ENCODE measurements at places on chromosomes 16 and 17.

- no peak for DNase-seq
Observed at GRCh38 chr17:17728550-17729251, 47.4 kb downstream of the RAI1 start.

GRCh38 chr16:89422527-89422904, 67.8 kb downstream of the ANKRD11 start:
- no peak for DNase-seq

GRCh38 chr17:18185391-18185790, 1.8 kb downstream of the ALKBH5 start:
- peak; percentile 57 for DNase-seq

DNA sequence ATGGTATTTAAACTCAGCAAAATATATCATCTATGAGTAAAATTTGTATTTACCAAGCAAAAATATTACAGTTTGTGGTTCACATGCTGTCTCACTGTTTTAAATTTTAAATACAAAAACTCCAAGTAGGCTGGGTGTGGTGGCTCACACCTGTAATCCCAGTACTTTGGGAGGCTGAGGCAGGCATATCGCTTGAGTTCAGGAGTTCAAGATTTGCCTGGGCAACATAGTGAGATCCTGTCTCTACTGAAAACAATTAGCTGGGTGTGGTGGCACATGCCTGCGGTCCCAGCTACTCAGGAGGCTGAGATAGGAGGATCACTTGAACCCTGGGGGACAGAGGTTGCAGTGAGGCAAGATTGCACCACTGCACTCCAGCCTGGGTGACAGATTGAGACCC, 37.3 kb downstream of the MAPT start:
- no peak for DNase-seq

- DNase-seq, result no peak
Observed at GRCh38 chr17:40935624-40936023, 1.8 kb downstream of the KRT23 start.

DNA sequence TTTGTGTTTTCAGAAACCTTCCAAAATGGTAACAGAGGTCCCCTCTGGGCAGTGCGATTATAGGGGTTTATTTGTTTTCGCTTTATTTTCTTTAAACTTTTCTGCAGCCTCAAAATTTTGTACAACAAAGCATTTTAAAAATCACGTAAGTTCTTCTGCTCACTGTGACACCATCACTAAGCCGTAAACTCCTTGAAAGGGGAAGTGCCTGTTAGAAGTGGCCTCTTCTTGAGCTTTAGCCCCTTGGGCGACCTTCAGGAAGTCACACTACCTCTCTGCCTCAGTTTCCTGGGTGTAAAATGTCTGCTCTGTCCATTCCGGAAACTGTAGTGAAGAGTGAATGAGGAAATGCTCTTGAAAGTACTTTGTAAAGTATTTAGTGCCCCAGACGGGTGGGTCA, 26.6 kb downstream of the ARHGAP27 start:
- DNase-seq, result no peak

DNA sequence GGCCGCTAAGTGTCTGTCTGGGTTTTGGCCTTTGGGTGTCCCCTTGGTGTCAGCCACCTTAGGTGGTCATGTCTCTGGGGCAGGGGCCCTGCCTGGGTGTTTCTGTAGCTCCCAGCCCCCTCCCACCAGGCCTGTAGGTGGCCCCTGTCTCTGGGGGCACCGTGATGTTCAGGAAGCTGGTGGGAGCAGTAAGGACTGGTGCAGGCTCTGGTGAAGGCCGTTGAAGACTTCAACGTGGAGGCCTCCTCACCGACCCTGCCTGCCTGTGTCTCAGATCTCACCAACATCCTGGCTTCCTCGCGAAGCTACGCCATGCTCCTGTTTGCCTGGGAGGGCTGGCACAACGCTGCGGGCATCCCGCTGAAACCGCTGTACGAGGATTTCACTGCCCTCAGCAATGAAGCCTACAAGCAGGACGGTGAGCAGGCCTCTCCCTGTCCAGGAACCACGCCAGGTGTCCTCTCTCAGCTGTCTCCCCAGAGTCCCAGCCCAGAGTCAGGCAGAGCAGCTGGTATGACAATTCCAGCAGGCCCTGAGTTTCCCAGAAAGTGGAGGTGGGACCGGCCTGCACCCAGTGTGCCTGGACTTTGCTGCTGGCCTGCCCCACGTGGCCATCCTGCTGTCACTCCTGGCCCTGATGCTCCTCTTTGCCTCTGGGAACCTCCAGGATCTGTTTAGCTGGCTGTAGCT, 2.8 kb downstream of the ACE start:
- no peak for DNase-seq

GRCh38 chr16:81657781-81658180, 121.3 kb upstream of the PLCG2 start:
- peak; percentile 45 for DNase-seq

GRCh38 chr16:50282010-50282538, 15.7 kb downstream of the ADCY7 start:
- peak; percentile 78 for DNase-seq

DNA sequence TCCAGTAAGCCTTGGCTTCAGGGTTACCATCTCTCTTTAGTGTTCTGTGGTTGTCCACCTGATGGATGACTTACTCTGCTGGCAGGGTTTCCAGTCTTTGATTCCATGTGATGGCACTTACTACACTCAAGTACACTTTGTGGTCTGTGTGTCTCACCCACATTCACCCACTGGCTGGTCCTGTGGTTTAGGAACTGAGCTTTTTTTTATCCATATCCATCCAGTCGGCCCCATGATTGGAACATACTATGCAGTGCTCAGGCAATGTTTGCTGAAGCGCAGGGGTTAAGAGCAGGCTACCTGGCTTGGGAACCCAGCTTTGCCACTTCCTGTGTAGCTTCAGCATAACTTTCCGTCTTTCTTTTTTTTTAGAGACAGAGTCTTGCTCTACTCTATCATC, 2.8 kb upstream of the FUS start:
- DNase-seq, result no peak

DNA sequence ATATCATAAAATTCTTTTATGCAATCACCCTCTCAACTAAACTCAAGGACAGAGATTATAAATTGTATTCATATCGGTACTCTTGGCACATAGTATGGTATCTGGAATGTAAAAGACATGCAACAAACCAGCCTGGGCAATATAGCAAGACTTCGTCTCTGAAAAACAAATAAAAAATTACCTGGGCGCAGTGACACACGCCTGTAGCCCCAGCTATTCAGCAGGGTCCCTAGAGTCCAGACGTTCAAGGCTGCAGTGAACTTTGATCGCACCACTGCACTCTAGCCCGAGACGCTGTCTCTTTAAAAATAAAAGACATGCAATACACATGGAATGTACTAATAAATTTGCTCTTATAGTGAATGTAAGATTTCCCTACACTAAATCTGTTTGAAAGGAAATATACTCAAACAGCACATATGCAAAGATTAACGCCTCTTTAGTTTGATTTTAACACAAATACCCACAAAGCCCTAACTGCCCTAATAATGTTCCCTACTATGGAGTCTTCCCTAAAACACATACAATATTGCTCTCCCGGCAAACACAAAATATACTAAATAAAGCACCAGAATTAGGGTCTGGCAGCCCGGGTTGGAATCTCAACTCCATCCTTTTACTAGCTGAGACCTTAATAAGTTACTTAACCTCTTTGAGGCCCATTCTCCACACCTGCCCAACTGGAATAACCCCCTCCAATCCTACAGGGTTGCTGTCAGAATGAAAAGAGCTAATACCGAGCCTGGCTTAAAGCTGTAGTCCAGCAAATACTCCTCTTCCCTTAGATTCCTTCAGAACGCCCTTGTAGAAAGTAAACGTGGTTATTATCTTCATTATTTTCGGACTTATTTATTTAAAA, 1.2 kb downstream of the ABCA5 start:
- DNase-seq, result peak; percentile 53

DNA sequence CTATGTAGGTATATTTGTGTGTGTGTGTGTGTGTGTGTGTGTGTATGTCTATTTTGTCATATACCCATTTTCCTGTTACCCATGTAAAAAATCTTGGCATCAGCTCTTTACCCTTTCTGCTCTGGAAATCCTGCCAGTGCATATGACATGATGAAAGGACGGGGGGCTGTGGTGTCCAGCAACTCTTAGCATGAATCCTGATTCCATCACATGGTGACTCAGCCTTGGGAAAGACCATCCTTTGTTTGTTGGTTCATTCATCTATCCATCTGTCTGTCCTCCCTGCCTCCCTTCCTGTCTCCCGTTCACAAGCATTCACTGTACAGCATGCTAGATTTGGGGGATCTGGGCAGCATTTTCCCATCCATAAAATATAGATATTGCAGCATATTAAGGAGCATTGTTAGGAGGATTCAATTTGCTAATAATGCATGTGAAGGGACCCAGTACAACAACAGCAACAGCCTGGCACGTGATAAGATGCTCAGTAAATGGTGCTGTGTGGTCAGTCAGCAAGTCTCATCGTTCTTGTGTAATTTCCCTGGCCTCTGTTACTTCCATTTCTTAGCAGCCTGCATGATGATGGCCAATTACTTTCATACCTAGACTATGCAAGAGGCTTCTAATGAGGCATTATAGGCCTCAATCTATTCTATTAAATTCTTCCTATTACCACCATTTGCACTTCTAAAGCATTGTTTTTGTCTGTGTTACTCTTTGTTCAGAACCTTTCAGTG, 191.0 kb downstream of the PRKCA start:
- DNase-seq, result no peak

DNA sequence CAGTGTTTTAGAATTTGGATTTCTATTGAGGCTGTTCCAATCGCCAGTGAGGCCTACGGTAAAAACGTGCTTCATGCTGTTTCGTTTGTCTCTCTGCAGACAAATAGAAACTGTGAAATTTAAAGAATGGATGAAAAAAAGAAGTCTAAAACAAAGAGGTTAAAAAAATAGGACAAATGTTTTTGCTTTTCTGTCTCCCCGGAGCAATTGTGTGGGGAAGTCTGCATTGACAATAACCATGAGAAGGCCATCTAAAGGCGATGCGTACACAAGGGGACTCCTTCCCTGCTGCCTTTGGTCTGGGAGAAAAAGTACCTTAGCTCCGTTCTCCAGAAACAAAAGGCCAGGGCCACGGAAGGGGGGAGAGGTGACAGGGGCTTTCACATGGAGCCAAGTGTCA, 4.6 kb upstream of the ZFHX3 start:
- no peak for DNase-seq

GRCh38 chr16:69340095-69340644, 598 bp downstream of the NIP7 start:
- DNase-seq, result peak; percentile 21

DNA sequence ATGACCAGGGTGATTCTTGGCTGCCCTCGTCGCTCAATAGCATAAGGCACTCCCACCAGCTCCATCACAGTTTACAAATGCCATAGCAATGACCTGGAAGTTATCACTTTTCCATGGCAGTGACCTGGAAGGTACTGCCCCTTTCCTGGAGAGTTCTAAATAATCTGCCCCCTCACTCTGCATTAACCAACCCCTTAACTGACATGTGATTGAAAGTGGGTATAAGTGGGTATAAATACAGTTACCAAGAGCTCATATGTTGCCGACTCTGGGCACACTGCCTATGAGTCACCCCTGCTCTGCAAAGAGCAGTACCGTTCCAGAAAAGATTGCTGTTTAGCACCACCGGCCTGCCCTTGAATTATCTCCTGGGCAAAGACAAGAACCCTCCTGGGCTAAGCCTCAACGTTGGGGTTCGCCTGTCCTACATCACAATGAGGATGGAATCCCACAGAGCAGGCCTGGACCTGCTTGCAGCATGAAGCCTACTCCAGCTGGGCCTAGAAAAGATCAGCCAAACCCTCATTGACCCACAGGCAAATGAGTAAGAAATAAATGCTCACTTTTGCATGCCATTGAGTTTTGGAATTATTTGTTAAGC, 95.2 kb upstream of the SEC14L1 start:
- no peak for DNase-seq

GRCh38 chr16:67959536-67960329, 8.7 kb downstream of the SLC12A4 start:
- peak; percentile 66 for DNase-seq

DNA sequence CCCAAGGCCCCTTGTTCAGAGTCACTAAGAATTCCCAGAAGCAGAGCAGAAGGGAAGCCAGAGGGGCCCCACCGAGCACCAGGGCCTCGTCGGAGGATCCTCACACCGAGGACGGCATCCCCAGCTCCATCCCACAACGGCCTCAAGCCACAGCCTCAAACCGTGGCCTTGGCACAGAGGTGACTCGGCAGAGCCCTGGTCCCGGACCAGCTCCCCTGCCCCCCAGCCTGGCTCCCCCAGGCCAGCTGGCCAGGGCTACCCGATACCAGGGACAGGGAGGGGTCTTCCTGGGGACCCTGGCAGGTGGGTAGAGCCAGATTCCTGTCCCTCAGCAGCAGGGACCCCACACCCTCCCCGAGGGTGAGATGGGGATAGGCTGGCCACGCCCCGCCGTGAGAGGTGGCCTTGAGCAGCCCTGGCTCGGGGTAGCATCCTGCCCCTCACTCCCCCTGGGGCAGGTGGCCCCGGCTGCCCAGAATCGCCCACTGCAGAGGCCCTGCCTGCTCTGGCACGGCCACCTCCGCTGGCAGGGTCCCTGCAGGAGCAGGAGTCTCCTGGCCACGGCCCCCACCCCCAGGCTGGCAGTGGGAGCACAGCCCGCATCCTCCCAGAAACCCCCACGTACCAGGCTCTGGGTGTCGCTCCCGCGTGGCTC, 5.6 kb upstream of the PVALEF start:
- DNase-seq, result no peak

DNA sequence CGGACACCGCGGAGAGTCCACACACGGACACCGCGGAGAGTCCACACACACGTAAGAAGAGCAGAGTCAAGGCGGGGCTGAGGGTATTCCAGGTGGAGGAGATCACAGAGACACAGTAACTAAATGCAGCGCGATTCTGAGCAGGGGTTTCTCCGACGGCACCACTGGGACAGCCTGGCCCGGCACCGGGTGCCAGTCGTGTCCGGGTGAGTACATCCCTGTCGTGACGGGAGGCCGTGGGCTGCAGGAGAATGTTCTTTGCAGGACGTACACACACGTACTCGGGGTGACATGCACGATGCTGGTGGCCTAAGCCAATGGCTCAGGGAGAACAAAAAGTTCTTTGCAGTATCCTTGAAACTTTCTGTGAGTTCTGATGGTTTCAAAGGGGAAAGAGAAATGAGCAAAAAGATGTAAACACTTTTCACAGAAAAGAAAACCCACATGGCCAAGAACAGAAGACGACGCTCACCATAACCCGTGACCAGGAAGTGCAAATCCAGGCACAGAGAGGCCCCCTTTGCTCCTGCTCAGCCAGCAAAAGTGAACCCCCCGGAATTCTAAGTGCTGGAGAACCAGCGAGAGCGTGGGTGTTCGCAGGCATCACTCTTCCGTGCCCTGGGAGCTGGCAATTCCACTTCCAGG, 53.7 kb upstream of the METRNL start:
- DNase-seq, result no peak

DNA sequence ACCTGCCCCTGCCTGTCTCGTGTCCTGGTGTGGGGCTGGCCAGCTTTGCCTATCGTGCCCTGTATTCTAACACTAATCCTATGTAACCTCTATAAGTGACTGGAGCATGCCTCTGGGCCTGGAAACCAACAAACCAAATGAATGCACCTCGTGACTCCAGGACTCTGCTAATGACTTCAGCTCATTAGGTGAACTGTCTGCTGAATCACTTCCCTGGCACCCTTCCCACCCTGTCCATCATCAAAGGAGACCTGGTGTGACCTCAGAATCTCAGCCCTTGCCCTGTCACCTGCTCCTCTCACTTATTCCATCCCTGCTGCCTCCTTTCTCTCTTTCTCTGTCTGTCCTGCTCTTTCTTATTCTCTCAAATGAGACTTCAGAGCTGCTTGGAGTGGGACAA, 322.4 kb downstream of the CBLN1 start:
- DNase-seq, result no peak

GRCh38 chr16:5005916-5006315, 27.8 kb downstream of the NAGPA start:
- no peak for DNase-seq
